NCI-H1417 treated with DMSO at 0.1 percent for 48 hours (cell line): ENCODE measurements at places on chromosomes 4 and X.

DNA sequence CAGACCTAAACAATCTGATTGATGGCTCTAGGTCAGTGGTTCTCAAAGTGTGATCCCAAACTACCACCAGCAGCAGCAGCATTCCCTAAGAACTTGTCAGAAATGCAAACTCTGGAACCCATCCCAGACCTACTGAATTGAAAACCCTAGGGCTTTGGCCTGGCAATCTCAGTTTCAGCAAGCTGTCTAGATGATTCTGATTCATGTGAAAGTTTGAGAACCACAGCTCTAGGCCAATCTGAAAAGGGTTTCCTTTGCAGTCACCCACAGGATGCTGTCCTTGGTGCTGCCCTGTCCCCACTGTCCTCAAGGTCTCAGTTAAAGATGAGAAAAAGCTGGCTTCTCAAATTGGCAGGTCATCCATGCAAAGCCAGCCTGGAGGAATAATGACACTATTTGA lies 34.8 kb downstream of the SMPX start:
- no peak for DNase-seq

- DNase-seq = no peak
Measured at GRCh38 chr4:168154546-168155277, 62.4 kb downstream of the ANXA10 start.

- no peak for DNase-seq
Measured at GRCh38 chr4:110877778-110878370, 255.0 kb upstream of the PITX2 start.

GRCh38 chr4:7581477-7581876 lies 146.7 kb upstream of the PSAPL1 start:
- no peak for DNase-seq

DNA sequence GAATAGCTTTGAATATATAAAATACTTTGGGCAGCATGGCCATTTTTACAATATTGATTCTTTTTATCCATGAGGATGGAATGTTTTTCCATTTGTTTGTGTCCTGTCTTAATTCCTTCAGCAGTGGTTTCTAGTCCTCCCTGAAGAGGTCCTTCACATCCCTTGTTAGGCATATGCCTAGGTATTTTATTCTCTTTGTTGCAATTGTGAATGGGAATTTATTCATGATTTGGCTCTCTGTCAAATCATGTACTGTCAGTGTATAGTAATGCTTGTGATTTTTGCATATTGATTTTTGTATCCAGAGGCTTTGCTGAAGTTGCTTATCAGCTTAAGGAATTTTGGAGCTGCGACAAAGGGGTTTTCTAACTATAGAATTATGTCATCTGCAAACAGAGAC lies 18.5 kb downstream of the UGT2B15 start:
- no peak for DNase-seq

GRCh38 chr4:155972098-155972497 lies 18.4 kb upstream of the CTSO start:
- DNase-seq = no peak

- no peak for DNase-seq
Measured at GRCh38 chrX:24672701-24673190, 21.0 kb upstream of the POLA1 start.

DNA sequence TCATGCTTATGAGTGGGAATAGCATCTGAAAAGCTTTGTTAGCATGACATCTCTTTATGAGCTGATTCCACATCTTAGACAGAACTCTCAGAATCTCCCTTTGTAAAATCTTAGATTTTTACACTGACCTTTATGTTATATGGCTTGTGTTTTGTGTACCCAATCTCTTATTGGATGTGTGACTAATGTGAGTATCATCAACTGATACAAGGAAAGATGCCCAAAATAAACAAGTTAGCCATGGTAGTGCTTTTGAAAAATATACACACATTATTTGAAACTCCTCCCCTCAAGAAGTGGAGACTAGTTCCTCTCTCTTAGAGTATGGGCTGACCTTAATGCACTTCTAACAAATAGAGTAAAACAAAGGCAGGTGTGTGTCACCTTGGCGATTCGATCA lies 160.1 kb upstream of the NRK start:
- DNase-seq = no peak

DNA sequence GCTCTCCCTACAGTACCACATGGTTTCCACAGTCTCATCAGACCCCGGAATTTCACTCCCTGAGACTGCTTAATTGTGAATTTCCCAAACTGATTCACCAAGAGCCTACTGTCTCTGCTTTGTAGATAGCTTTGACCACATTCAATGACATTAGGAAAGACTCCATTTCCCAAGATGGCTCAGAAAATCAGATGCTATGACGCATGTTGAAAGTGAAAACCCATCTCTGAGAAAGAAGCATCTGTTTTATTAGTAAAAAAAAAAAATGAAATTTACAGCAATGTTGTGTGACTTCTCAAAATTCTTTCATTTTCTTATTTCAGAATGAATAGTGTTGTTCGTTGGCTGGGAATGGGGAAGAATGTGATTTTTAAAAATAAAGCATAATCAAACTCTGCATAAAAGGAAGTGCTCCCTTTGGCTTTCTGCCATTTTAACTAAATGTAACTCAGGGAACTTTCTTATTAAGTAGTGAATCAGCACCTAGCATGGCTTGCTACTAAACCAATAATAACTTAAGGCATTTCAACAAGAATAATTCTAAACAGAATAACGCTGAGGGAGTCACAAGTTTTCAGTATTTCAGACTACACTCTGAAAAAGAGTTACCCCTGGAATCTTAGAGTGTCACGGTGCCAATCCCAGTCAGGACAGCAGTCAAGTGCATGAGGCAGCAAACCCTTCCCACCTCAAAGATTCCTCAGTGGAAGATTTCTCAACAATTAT lies 97.4 kb upstream of the MYOZ2 start:
- DNase-seq = no peak

DNA sequence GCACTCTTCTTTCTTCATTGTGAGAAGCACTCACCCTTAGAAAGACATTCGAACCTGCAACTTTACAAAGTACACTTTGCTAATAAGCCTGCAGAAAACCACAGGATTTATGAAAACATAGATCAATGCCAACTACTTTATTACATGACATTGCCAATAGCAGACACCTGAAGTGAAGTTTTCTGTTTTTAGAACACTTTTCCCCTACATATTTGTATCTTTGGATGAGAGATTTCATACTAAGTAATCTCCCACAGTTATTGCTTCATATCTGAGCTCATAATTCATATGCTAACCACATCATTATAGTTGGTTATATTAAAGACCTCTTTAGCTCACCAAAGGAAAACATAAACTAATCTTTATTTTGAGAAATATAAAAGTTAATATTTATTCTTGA lies 276.5 kb upstream of the CTSO start:
- DNase-seq = no peak

- no peak for DNase-seq
Measured at GRCh38 chrX:288561-288991, 7.4 kb downstream of the PLCXD1 start.

- no peak for DNase-seq
Measured at GRCh38 chr4:82861529-82861928, 29.4 kb downstream of the SEC31A start.

DNA sequence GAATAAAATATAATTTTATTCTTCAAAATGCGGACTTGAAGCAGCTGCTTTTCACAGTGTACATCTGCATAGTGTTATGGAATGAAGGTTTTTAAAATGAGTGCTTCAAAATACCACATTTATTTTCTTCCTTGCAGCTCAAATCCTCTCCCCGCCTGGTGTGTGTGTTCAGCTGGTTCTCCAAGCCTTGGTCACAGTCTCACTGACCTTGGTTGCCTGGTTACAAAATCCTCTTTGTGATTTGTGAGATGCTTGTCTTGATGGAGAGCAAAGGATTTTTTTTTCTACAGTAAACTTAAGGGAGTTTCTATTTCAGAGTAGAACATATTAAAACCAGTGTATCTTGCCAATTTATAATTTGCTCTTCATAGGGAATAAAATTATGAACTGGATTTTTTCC lies 139.2 kb downstream of the PCDH18 start:
- peak; percentile 36 for DNase-seq

- no peak for DNase-seq
Measured at GRCh38 chr4:110061076-110061475, 137.3 kb downstream of the ELOVL6 start.

- DNase-seq = no peak
Measured at GRCh38 chr4:36081185-36081584, 163.1 kb downstream of the ARAP2 start.

GRCh38 chr4:25860586-25861279 lies 2.1 kb downstream of the SEL1L3 start:
- DNase-seq = no peak

DNA sequence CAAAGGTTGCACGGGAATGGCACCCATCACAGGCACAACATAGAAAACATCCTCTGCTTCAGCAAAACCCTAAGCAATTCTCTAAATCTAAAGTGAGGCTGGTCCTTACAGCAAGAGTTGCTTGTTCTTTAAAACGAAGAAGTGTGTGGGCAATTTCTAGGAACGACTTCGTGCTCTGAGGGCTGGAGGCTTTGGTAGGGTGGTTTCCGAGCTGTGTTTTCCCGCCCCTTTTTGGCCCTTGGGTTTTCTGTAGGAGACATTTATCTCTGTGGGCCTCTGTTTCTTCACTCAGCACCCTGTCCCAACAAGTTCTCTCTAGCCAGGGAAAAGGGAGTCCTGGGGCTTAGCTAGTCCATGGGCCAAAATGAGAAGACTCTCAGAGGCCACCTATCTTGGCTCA lies 84.2 kb downstream of the SLC2A9 start:
- DNase-seq = no peak

DNA sequence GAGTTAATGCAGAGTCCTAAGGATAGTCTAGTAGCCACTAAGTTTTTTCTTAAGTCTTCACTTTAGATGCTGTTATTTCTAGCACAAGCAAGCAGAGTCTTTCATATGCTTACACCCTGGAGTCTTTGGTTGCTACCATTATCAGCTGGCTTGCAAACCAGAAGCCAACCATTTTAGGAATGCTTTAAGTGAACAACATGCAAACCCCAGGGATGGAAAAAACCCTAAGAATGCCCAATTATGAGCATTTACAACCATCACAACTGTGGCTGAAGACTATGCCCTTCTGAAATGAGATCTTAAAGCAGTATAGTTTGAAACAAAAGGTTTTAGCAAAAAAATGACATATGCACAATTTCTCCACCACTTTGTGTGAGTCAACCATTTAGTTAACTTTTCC lies 6.6 kb downstream of the MID1IP1 start:
- no peak for DNase-seq

GRCh38 chr4:78512357-78512920 lies 39.1 kb upstream of the ANXA3 start:
- DNase-seq = no peak
